Epithelial cell of umbilical artery (primary cell): ENCODE measurements at places on chromosomes 6 and 20. TPM values are rescaled to one million over a fixed set of nuclear protein-coding genes. Genes with fewer than 3 reads are reported as not detected.

The FRS3 gene
- 0.32 and 1.1 TPM in 2 replicates for total RNA-seq

The OR2J3 gene
- total RNA-seq: not detected in 2 replicates

The GPLD1 gene
- under 0.01 and 0.32 TPM in 2 replicates for total RNA-seq

The HLA-DRB5 gene
- total RNA-seq: not detected in 2 replicates

The SLC16A10 gene
- total RNA-seq: not detected in 2 replicates

The KHDC1L gene
- not detected in 2 replicates for total RNA-seq

The CCN6 gene
- total RNA-seq: not detected in 2 replicates

The COL20A1 gene
- not detected in 2 replicates for total RNA-seq

The PHACTR2 gene
- 110 and 168 TPM in 2 replicates for total RNA-seq

The HDGFL1 gene
- not detected in 2 replicates for total RNA-seq
